ENCODE measurements at places on chromosomes 1 and 21. TPM values are rescaled to one million over a fixed set of nuclear protein-coding genes. Genes with fewer than 3 reads are reported as not detected.

ORC1 gene
- 10.4 TPM for polyA plus RNA-seq

TRIM67 gene
- 0.15 TPM for polyA plus RNA-seq

PADI6 gene
- polyA plus RNA-seq = not detected

CZIB gene
- 93.5 TPM for polyA plus RNA-seq

All from left kidney (tissue), 8 donors.